ENCODE measurements at places on chromosomes 1 and 21.
A peak's percentile ranks its signal among the peaks of the same experiment; 100 is the strongest.

- no peak for DNase-seq
Observed at GRCh38 chr21:44303490-44303981, 3.7 kb downstream of the PFKL start.

GRCh38 chr1:70504176-70504820 lies 93.2 kb downstream of the CTH start:
- peak; percentile 42 for DNase-seq

DNA sequence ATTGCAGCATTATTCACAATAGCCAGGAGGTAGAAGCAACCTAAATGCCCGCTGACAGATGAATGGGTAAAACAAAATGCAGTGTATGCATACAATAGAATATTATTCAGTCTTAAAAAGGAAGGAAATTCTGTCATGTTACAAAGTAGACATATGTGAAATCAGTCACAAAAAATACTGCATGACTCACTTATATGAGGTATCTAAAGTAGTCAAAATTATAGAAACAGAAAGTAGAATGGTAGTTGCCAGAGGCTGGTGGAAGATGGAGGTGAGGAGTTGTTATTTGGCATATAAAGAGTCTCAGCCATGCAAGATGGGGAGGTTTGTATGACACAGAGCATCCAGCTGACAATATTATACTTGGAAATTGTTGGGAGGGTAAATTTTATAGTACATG lies 43.0 kb upstream of the EGLN1 start:
- DNase-seq = no peak

DNA sequence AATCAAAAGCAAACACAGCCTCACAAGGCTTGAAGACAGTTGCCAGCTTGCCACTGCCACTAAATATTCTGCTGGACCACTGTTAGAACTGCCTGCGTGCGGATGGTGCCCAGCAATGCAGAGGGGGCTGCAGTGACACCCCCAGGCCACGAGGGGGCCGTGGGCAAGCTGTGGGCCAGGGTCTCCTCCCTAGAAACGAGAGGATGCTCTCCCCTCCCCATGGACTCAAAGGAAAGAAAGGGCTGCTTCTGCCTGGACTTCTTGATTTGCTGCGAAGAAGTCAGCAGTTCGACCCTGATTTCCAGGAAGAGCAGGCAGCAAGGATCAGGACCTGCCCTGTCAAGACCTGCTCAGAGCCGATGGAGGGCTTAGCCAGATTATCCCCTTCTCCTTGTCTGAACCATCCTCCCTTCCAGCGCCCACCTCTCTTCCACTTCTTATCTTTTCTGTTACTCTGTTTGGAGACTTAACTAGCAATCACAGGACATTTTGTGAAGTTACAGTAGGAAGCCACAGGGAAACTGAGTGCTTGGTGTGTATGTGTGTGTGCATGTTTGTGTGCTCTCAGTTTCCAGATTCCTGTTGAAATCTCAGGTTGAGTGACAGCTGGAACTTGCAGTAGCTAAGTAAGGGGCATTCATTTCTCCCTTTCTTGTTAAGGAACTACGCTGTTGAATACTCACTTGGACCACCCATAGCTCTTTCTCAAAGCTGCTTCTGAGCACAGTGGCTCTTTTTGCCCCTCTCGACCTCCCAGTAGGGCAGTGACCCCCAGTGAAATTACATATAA lies 2.7 kb downstream of the MAN1C1 start:
- no peak for DNase-seq

DNA sequence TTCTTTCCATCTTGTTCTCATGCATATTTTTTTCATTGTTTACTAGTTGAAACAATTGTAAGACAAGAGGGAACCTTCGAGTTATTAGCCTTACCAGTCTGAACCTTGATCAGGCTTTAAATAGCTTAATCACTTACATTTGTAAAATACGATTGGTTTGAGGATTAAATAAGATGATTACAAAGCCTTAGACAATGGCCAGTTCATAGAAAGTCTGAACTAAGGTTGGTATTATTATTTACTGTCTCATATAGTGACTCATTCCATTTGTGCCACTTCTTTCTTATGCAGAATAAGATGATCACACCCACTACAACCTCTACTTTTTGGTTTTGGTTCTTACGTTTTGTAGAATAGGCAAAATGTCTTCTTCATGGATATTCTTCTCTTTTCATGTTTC lies 94.1 kb downstream of the RPE65 start:
- DNase-seq = no peak

GRCh38 chr1:94661431-94661932 lies 119.9 kb upstream of the F3 start:
- no peak for DNase-seq

DNA sequence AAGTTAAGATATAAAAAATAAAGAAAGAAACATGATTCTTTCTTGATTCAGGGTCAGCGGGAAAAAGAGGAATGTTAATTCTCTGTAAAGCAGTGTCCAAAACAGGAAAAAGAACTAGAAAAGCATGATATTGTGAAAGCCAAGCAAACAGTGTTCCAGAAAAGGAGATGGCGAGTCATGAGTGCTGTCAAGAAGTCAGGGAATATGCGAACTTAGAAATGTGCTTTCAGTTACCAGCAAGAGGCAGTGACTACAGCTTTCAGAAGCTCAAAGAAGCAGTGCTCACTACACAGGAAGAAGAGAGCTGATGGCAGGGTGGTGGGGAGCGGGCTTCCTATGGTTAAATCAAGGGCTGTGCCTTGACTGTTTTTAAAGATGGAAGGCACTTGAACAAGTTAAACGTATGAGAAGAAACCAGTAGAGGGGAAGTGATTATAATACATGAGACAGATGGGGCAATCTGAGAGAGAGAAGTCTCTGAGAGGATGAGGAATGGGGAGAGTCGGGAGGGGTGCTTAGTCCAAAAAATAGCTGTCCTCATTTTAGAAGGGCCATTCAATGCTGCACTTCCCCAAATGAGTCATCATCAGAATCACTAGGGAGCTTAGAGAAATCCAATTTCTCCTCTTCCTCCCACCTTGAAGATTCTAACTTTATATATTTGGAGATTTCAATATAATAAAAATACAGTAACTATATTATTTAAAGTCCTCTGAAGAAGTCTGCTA lies 90.4 kb downstream of the KCNK1 start:
- no peak for DNase-seq

- peak; percentile 19 for DNase-seq
Observed at GRCh38 chr1:214747050-214747635, 144.1 kb downstream of the CENPF start.

GRCh38 chr1:24969596-24970398 lies 39.7 kb upstream of the RUNX3 start:
- no peak for DNase-seq

DNA sequence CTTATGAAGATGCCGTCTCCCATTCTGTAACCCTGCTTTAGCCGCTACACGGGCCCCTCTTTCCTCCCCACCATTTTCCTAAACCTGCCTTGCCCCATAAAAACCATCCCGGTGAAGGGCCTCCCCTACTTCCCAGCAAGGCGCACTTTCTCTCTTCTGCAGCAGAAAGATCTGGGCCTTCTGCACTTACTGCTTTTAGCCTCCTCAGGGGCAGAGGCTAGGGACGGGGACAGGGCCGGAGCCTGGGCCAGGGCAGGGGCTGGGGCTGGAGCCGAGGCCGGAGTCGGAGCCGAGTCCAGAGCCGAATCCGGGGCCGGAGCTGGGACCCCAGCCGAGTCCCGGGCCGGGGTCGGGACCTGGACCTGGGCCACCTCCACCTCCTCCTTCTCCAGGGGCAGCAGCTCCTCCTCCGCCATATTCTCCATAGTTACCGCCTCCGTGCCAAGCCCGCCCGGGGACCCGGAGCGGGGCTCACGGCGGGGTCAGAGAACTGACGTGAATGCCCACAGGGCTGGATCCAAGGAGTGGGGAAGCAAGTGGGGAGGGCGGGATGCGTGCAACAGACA lies 382 bp downstream of the TRMT1L start:
- peak; percentile 30 for DNase-seq

- DNase-seq = no peak
Observed at GRCh38 chr1:157659576-157660247, 40.9 kb downstream of the FCRL3 start.

GRCh38 chr1:47675047-47675675 lies 237.3 kb downstream of the FOXD2 start:
- no peak for DNase-seq

- no peak for DNase-seq
Observed at GRCh38 chr21:45373991-45374816, 30.8 kb upstream of the COL18A1 start.

DNA sequence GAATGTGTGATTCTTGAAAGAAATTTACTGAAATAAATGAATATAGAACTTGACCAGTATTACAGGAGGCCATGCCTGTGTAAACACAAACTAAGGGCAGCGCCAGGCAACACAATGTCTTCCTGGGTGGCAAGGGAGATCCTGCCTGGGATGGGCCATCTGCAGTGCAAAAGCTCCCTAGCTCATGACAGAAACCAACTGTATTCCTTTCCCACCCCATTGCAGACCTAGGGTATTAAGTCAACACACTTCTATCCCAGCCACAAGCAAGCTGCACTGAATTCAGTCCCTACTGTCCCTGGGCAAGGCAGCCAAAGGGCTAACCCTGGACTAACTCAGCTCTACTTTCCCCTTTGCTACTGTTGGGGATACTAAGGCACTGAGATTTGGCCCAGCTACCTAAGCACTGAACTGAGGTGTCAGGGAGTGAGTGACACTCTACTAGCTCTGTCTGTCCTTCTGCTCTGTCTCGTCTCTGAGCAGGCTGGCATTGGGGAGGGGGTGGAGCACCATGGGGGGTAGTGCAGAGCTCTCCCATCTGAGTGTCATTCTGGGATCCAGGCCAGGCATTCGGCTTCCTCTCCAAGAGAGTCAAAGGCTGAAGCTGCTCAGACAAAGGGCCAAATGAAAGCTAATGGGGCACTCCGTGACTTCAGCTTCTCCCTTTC lies 2.5 kb downstream of the INKA2 start:
- no peak for DNase-seq

GRCh38 chr21:33136847-33137502 lies 67.0 kb downstream of the OLIG1 start:
- DNase-seq = no peak
